ENCODE measurements at places on chromosomes 12 and 14. TPM values are rescaled to one million over a fixed set of nuclear protein-coding genes. Genes with fewer than 3 reads are reported as not detected.

GRCh38 chr14:36583893-36584811 lies 1.7 kb upstream of the NKX2-8 start:
- no peak for DNase-seq

DNA sequence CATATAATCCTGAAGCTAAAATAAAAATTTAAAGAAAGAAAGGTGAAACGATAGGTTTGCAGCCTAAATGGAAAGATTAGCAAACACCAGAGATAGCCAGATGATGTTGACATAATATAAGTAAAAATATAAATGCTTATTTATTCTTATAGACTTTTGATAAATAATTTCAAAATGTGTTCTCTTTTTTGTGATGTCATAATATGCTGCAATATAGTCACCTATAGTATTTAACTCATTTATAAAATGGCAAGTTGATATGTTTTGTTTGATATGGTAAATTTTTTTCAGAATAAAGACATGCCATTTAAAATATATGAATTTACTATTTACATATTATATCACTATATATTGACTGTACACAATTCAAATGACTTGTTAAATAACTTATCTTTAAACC lies 813.4 kb downstream of the LRFN5 start:
- DNase-seq, result no peak

DNA sequence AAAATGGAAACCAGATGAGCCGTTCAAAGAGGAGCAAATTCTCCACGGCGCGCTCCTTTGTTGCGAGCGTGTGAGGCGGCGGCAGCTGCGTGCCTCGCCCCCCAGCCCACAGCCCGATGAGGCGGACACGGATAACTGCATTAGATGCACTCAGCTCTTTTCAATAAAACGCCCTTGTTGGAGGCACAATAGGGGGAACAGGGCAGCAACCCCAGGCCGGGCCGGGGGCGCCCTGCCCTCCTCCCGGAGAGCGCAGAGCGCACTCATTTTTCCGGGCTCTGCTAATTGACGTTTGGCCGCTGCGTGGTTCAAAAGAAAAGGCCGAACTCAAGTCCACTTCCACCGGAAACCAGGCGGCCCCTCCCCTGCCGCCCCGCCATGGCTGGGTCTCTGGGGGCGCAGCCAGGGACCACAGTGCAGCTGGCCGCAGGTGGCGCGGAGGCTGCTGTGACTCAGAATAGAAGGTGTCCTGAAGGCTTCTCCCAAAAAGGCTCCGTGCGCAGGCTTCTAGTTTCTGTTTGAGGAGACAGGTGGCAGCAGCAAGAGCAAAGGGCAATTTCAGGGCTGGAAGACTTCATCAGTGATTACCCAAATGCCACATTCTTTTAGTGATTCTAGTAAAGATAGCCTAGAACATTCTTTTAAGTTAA lies 29.0 kb upstream of the SMOC1 start:
- no peak for DNase-seq

Gene PSME2
- 420 TPM for polyA plus RNA-seq

Gene DBX2
- not detected for polyA plus RNA-seq

Gene ADAM21
- 0.09 TPM for polyA plus RNA-seq

Gene NELL2
- 4.5 TPM for polyA plus RNA-seq

All from thymus (tissue), 14 donors.